ENCODE measurements at places on chromosomes 6 and 20.

DNA sequence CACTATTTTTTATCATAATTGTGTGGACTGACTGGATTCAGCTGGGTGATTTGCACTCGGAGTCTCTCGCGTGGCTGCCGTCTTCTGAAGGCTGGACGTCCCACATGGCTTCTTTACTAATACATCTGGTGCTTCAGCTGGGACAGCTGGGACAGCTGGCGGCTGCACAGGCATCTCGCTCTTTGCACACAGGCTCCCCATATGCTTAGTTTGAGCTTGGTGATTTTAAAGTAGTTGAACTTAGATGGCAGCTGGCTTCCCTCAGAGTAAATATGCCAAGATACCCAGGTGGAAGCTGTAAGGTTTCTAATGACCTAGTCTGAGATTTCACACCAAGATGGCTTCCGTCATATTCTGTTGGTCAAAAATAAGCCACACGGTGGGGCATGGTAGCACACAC lies 38.7 kb upstream of the PPP1R3G start:
- no peak for DNase-seq

GRCh38 chr20:51074062-51074461 lies 51.2 kb upstream of the KCNG1 start:
- no peak for DNase-seq

GRCh38 chr6:158877716-158878115 lies 58.5 kb upstream of the EZR start:
- no peak for DNase-seq

DNA sequence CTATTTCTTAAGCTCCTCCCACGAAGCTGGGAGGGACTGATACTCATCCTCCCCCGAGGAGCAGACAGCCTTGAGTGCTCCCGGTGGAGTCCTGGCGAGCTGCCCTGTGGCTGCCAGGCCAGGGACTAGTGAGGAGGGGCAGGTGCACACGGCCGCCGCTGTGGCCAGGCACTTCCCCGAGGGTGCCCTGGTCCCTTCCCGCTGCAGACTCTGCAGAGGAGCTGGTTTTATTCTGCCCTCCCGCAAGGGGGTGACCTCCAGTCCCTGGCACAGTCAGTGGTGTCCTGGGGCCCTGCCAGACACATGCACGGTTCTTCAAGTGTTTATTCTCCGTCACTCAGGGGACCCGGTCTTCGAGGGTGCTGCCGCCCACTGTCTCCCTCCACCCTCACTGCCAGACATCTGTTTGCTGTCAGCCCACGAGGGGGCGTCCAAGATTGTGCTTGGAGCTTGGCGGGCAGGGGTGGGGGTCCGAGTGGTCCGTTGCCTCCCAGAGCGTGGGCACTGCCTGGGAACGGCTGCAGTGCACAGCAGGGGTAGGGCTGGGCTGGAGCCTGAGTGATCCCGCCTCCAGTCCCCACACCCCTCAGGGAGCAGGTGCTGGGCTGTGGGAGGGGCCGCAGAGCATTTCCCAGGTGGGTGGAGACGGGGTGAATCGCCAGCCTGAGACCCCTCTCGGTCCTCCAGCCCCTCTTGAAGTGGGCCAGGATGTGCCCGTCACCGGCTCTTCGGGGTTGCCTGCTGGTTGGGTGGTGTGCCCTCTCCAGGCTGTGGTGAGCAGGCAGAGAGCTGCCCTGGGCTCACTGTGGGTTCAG lies 3.1 kb upstream of the CABLES2 start:
- peak; percentile 70 for DNase-seq

DNA sequence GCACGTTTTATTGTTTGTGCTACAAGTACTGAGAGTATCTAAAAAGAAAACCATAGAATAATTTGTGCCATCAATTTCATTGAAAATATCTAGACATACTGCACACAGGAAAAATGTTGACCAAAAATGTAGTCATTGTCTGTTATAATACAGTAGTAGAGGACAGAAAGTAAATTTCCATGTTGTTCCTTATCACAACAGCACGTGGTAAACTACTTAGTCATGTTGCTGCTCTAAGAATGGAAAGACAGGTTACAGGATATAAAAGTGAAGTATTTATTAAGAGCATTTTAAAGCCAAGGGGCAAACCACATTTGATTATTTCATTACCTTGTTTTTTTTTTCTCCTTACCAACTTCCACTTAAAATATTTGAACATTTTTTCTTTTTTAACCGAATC lies 89.0 kb upstream of the CEP85L start:
- no peak for DNase-seq

DNA sequence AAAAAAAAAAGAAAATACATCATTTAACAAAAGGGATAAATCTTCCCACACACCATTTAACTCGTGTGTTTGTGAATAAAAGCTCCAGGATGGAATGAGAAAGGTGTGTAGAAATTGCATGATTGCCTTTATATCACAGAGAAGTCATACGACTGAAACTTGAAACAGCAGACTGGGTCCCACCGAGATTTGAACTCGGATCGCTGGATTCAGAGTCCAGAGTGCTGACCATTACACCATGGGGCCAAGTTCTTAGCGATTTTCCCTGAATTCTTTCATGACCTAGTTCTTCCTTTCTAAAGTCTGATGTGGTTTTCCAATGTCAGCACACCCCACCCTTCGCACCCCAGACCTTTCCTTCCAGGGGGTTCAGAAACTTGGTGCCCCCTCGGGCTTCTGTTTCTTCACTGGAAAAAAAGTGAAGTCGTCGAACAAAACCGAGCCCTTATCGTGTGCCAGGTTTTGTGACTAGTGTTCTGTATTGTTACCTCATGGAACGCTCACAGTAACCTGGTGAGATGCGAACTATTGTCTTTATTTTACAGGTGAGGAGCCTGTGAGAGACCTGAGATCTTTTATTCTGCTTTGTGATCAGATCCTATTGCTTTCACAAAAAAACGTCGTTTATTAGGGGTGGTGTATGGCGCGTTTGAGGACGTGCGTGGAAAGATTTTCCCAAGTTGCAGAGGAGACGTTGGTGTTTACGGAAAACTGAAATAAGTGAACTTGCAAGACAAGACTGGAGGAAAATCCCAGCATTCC lies 120.8 kb downstream of the OR2B2 start:
- peak; percentile 54 for DNase-seq

- no peak for DNase-seq
Observed at GRCh38 chr20:10259166-10259565, 40.5 kb downstream of the SNAP25 start.

- DNase-seq, result no peak
Observed at GRCh38 chr6:149340200-149340599, 22.7 kb downstream of the TAB2 start.

DNA sequence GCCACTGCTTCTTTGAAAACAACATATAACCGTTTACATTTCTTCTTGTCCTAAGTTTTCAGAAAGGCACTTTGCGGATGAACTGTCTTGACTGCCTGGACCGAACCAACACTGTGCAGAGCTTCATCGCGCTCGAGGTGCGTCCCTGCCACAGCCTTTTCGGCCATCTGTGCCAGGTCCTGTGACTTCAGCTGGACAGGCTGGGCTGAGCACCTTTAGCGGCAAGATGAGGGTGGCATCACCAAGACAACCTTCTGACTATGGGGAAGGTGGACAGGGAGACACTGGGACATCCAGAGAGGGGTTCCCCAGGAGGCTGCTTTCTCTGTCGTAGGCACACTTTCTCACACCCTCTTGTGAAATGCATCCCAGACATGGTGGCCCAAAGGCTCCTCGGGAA lies 82.1 kb downstream of the SYNJ2 start:
- DNase-seq, result no peak
